Stimulated activated CD8-positive, alpha-beta memory T cell treated with anti-CD3 and anti-CD28 coated beads, Interleukin-12 subunit alpha, Interleukin-12 subunit beta, amount 100 ng/mL, for 4 hours (primary cell): ENCODE measurements at places on chromosomes 1 and 21.

DNA sequence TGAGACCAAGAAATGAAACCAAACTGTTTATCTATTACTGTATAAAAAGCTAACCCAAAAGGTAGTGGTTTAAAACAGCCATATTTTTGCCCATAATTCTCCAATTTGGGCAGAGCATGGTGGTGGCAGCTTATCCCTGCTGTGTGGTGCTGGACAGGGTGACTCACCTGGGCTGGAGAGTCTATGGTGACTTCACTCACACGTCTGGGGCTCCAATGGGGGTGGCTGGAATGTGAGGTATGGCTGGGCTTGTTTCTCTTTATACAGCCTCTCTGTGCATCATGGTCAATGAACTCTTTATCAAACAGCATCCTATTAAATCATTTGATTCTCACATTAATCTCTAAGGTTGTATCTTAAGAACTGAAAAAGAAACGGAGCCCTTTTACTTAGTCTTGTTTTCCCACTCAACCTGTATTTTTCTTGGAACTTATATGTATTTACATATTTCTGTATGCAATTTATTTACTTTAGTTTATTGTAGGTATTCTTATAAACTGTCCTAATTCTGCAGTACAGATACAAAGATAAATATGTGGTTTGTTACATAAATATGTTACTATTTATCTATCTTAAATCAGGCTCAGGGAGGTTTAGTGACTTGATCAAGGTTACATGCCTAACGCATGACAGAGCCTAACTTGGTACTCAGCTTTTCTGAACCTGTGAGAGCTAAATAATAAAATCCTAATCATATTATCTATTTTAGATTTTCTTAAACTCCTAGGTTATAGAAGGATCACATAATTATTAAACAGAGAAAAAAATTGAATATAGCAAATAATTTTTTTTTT, 37.5 kb upstream of the WLS start:
- no peak for DNase-seq

DNA sequence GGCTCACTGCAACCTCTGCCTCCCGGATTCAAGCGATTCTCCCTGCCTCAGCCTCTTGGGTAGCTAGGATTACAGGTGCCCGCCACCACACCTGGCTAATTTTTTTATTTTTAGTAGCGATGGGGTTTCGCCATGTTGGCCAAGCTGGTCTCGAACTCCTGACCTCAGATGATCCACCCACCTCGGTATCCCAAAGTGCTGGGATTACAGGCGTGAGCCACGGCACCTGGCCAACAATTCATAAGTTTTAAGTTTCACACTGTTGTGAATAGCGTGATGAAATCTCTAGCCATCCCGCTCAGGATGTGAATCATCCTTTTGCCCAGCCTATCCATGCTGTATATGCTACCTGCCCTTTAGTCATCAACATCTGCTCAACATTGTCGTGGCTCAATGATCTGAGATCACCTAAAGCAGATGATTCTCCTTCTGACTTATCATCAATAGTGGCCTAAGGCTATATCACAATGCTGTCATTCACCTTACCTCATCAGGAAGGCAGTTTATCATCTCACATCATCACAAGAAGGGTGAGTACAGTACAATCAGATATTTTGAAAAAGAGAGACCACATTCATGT, 2.6 kb downstream of the PFDN2 start:
- no peak for DNase-seq

DNA sequence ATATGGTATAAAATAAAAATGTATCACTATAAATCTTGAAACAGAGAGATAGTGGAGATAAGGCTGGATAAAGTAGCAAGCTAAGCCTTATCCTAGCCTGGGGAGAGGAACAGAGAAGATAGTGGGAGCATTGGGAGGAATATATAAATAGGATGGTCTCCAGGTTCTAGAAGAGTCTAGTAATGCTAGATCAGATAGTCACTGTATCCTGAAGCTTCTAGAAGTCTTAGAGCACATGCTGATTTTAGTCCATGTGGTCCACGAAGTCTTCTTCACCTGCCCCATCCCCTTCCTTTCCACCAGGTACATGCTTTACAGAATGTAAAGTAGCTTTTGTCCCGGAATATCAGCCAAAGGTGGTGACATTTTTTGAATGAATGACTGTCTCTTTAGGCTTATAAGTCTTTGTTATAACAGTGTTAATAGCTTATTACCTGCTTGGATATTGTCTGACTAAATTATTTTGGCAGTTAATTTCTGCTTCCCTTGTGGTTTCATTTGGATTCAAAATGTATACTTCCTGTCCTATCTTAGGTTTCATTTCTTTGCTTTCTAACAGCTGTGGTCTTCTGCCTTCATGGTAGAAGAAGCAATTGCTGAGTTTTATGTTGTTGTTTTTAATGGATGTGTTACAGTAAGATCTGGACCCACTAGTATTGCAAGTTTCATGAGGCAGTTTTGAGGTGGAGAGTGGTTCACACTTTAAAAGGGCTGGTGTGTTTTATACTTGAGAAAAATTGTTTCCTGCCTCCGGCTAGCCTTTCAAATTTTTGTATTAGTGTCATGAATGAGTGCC, 5.9 kb downstream of the SMG7 start:
- DNase-seq: no peak

- no peak for DNase-seq
Measured at GRCh38 chr1:239816081-239816782, 275.5 kb upstream of the FMN2 start.

- no peak for DNase-seq
Measured at GRCh38 chr1:180360333-180361075, 130.4 kb downstream of the LHX4 start.

DNA sequence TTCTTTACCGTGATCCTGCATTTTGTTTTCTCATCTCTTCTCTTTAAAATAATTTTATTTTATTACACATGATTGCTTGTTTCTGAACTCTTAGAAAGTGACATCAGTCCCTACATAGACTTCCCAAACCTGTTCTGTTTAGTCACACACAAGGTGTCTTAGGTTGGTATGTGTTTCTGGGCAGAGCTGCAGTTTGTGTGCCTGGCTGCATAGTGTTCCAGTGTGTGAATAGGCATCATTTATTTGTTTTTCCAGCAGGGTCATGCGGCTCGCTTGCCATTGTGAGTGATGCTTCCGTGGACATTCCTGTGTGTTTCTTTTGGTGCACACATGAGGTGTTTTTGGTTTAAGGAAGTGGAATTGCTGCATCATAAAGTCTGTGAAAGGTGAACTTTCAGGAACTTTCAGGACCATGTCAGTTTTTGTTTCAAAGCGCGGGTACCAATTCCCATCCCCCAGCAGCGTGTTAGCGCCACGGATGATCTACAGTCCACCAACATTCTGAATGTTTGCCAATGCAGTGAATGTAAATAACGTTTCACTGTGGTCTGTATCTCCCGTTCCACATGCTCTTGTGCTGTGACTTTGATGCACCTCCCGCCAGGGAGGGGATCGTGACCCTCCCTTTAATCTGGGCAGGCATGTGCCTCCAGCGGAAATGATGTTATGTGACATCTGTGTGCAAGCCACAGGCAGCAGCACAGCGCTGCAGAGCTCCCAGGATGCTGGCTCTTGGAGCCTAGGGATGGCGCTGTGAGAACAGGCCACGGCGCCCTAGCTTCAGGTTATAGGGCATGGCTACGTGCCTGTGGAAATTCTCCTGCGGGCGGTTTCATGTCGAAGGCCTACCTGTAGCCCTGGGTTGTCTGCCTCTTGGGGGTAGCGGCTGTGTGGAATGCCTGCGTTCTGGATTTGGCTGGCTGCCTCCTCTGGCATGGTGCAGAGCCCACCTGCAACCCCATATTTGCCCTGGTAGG, 144.6 kb upstream of the COL6A1 start:
- no peak for DNase-seq

DNA sequence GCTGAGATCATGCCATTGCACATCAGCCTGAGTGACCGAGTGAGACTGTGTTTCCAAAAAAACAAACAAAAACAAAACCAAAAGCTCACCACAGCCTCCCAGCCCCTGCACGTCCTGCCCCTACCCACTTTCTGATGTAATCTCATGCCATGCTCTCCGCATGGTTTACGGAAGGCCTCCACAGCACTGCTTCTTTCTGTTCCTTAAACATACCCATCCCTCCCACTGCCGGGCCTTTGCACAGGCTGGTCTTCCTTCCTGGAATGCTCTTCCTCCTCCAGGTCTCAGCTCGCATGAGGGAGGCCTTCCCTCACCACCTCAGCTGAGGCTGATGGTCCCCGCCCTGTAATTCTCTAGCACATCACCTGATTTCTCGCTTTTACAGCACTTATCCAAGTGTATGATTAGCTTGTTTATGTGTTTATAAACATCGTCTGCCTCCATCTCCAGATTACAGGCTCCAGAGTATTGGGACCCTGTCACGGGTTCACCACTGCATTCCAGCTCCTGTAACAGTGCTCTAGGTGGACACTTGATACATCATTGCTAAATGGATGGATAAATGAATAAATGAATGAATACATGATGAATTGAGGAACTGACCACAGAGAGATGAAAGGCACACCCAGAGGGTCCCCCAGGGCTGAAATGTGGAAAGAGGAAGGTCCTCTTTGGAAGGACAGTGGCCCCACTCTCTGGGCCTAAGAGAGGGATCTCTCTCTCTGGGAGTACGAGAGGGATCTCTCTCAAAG, 22.1 kb downstream of the TCEA3 start:
- DNase-seq: no peak

GRCh38 chr1:211893260-211893659, 62.7 kb upstream of the LPGAT1 start:
- no peak for DNase-seq

DNA sequence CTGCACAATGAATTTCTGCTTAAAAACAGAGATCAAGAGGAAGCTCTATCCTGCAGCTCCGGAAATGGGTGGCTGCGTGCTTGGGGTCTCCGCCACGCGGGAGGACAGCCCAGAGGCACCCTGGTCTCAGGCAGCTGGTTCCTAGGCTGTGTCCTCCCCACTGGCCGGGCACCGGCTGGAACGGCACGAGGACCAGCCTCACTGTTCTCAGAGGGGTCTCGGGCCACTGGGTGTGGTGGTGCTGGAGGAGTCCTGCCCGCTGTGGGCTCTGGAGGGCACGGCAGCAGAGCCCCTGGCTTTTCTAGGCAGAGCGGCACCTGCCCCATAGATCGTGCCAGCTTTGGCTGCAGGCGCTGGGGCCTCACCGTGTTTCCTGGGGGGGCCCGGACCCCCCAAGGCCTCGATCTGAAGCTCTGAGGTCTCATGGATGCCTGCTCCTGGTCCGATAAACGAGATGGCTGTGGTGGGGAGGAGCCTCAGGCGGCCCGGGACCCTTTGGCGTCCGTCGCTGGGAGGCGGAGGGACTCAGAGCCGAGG, 8.2 kb upstream of the RNF223 start:
- no peak for DNase-seq

- DNase-seq: no peak
Measured at GRCh38 chr1:208821939-208822338, 577.8 kb upstream of the PLXNA2 start.

DNA sequence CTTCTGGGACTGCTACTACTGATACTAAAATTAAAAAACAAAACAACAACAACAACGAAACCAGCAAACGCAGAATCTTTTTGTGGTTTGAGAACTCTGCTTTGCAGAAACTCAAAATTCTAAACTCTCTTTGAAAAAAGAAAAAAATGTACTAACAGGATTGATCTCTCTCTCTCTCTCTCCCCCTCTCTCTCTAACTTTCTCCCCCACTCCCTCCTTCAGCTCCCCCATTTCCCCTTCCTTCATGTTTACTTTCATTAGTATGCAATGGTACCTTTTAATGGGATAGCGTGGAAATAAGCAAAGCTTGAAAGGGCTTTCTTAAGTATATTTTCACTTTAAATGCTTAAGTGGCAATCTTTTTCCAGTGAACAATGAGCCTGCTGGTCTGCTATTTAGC, 562.6 kb upstream of the ADGRL2 start:
- no peak for DNase-seq

GRCh38 chr1:32622806-32623681, 27.3 kb downstream of the ZBTB8OS start:
- DNase-seq: no peak

GRCh38 chr1:36322786-36323635, 434 bp downstream of the EVA1B start:
- DNase-seq: no peak

GRCh38 chr1:56825436-56825835, 6.2 kb upstream of the FYB2 start:
- DNase-seq: no peak

- DNase-seq: no peak
Measured at GRCh38 chr1:184425449-184426277, 38.8 kb downstream of the C1orf21 start.

- no peak for DNase-seq
Measured at GRCh38 chr1:78911956-78912880, 94.3 kb downstream of the ADGRL4 start.
